ENCODE measurements at places on chromosomes 12 and 14.

DNA sequence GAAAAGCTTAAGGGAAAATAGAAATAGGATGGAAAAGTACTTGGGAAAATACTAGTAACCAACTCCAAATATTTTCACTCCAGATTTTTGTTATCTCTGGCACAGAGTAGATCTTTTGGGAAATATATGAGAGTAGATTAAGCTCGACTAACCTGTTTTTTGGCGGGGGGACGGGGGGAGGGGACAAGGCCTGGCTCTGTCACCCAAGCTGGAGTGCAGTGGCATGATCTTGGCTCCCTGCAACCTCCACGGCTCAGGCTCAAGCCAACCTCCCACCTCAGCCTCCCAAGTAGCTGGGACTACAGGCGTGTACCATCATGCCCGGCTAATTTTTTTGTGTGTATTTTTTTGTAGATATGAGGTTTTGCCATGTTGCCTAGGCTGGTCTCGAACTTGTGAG, 4.8 kb downstream of the DHRS7 start:
- DNase-seq, result no peak

- DNase-seq, result no peak
Measured at GRCh38 chr12:76719171-76720041, 44.5 kb upstream of the ZDHHC17 start.

DNA sequence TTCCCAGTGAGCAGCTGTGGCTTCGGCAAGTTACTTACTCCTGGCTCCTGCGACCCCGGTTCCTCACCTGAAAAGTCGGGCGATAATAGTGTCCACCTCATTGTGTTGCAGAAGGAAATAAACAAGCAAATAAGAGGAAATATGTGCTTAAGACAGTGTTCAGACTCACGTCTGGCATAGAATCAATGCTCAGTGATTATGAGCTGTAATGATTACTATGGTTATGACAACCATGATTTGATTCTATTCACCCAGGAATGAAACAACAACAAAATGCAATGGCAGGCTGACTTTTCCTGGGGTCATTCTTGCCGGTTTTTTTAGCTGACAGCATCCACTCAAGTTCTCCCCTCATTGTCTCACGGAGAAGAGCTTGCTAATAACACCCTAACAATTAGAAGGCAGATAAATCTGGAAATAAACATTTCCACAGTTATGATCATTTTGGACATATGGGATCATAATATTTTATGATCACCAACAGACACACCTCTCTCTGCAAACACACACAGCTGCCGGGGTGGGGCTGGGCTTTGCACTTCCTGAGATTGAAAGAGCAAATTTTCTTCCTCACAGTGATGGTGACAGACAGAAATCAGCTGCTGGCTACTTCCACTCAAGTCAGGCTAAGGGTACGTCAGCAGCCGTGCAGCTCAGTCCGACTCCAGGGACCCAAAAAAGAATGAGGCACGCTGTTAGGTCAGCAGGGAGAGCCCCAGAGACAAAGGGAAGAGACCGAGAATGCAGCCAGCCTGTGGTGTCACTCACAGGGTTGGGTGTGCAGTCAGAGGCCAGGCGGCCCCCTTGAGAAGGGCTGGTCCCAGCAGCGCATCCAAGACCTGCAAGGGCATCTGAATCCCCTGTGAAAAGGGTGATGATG, 158.0 kb downstream of the RIMBP2 start:
- DNase-seq, result no peak

GRCh38 chr14:77804592-77804991, 4.7 kb downstream of the ADCK1 start:
- no peak for DNase-seq

DNA sequence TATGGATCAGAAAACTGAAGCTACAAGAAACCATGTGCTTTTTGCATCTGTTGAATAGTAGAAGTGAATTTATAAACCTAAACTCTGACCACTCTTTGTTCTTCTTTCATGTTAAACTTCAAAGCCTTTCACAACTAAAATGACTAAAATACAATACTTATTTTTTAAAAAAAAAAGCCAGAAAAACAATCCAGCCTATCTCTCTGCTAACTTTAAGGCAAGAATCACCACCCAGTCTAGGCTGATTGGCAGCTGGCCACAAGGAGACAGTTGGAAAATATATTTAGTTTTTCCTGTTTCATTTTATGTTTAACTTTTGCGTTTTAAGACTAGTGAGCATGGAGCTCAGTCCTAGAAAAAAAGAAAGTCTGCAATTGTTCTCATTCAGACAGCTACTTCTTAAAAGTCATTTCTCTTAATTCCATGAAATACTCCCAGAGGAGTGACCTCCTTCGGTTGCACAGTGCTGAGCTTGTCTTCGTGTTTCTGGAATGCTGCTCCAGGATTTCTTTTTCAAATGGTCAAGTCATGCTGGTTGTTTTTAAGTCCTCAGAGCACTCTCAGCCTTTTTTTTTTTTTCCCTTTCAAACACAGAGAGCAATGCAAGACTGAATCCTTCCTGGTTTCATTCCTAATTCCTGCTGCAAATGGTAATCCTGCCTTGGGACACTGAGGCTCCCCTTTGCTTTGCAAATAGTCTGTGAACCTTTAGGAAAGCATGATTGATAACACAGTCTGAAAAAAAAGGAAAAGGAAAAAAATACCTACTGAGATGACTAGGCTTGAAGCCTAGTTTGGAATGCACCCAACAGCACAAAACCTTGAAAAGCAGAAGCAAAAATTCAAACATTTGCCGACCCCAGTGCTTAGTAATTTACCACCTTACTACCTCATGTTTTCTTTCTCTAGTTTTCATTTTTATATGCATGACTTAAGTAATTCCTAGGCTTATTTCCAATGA, 233.3 kb upstream of the DAAM1 start:
- no peak for DNase-seq

DNA sequence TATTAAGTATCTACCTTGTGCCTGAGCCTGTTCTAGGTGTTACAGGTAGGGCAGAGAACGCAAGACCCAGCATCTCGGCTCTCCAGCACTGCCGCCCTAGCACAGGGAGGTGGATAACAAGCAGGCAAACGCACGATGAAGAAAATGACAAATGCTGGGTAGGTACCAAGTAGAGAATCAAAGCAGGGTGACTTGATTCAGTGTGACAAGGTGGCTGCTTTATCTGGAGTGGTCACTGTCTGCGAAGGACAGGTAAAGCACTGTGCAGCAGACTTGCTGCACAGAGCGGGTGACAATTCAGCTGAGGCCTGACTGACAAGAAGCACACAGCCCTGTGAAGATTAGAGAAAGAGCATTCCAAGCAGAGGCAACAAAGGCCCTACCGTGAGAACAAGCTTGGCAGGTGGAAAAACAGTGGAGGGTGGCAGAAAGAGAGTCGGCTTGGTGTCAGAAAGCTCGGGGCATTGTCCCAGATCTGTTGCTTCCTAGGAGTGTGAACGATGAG, 12.9 kb downstream of the PRKCH start:
- no peak for DNase-seq

DNA sequence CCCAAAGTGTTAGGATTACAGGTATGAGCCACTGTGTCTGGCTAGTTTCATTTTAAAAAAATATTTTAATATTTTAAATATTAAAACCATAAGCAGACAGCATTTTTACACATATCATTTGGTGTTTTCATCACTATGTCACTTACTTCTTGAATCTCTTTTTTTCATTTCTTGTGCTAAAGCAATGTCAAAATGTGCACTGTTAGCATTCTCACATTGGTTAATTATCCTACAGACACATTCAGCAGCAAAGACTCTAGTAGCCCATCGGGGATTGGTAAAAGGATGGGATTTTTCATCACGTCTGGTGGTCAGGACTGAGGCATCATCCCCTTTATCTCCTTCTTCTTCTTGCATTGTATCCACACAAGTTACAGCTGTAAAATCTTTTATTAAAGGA, 96.9 kb downstream of the HEATR5A start:
- DNase-seq, result no peak

Measured in neuronal stem cell (in vitro differentiated cells).